ENCODE measurements at places on chromosomes 7 and 10.

DNA sequence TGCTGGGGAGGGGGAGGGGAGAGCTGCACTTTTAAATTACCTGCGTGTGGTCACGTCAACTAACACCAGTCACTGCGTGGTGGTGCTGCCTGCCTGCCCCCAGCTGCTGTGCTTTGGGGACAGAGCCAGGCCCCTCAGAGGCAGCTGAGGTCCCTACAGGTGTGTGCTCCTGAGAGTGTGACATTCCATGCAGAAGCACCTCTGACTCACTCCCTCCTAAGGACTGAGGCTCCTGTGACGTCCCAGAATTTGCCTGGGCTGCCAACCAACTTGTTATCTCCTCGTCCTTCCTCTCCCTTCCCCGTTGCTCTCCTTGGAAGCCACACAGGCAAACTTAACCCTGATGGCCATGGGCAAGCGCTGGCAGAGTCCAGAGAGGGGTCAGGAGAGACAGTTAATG is 563.0 kb downstream of the PARD3 start:
- no peak for DNase-seq

DNA sequence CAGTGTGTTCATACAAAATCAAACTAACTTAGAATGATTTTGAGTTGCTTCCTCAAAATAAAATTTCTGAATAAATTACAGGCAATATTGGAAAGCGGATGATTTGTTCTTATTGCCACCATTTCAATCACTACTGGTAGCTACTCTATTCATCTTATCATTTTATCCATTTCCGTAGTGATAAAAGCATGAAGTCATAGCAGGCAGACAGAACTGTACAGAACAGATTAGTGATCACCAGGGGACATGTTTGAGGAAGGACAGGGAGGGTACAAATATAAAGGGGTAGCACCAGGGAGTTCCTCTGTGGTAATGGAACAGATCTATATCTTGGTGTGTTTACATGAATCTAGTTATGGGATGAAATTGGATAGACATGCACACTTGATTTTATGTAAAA is 138.5 kb downstream of the WNT2 start:
- no peak for DNase-seq

DNA sequence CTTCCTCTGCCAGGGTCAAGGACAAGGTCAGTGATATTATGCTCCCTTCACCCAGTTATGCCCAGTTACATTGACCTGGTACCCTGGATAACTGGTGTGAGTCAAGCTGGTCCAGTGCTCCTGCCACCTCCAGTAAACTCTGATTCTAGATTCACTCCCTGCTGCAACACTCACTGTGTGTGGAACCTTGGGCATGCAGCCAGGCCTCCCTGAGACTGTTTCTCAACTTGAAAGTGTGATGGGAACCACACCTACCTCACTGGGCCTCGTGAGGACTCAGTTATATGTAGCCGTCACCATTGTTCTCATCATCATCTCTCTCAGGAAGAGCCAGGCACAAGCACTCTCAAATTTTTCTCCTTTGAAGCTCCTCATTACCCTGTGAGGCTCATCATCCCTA is 935 bp upstream of the ZNF736 start:
- DNase-seq: no peak

DNA sequence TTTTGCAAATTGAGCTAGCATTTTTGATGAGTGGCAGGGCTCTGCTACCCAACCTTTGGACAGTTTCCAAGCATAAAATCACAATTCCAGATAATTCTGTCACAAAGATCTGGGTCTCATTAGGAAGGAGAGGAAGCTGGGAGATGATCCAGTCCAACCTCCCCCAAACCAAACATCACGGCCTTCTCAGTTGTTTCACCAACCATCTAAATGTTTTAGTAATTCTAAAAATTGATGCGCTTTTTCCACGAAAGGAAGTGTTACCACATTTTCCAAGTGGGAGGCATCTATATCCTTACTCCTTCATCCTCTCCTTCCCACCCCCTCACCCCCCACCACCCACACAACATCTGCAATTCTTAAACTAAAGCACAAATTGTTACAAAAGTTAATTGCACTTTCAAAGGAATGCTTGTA is 108.3 kb downstream of the EGFR start:
- no peak for DNase-seq

GRCh38 chr10:51910189-51910588 is 210.8 kb upstream of the CSTF2T start:
- no peak for DNase-seq

GRCh38 chr10:24912215-24912614 is 40.2 kb downstream of the PRTFDC1 start:
- no peak for DNase-seq

GRCh38 chr7:122433765-122434164 is 129.2 kb upstream of the FEZF1 start:
- no peak for DNase-seq

- no peak for DNase-seq
Observed at GRCh38 chr7:23044581-23044980, 30.7 kb upstream of the HYCC1 start.

- no peak for DNase-seq
Observed at GRCh38 chr10:116835658-116836057, 13.6 kb upstream of the ENO4 start.

GRCh38 chr10:43968961-43969360 is 320.3 kb upstream of the ZNF32 start:
- no peak for DNase-seq

GRCh38 chr10:22682237-22683139 is 31.9 kb downstream of the PIP4K2A start:
- DNase-seq: peak; percentile 73
